Metanephros (tissue), 2 donors: ENCODE measurements at places on chromosomes 4 and X. TPM values are rescaled to one million over a fixed set of nuclear protein-coding genes. Genes with fewer than 3 reads are reported as not detected.

AFAP1 gene
- total RNA-seq, result 41.2 TPM

AKAP4 gene
- not detected for total RNA-seq

FGF13 gene
- total RNA-seq, result 27.5 TPM

ZMAT1 gene
- total RNA-seq, result 7.1 TPM

DNAAF6 gene
- total RNA-seq, result not detected
